ENCODE measurements at places on chromosomes 4 and X.

- no peak for DNase-seq
Observed at GRCh38 chr4:174734181-174734580, 94.9 kb downstream of the GLRA3 start.

DNA sequence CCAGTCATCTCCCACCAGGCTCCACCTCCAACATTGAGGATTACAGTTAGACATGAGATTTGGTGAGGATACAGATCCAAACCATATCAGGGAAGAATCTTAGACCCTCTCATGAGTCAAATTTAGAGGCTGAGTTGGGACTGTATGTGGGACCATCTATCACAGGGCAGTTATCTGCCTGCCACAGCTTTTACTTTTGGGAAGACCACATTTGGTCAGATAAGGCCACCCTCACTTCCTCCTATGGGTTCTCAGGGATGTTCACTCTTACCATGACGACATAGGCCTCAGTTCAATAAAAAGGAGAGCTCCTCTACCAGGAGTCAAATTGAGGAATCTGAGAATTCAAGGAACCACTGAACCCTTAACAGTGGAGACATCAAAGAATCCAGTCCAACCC lies 2.1 kb downstream of the MAGEB2 start:
- DNase-seq: no peak

- no peak for DNase-seq
Observed at GRCh38 chrX:56764975-56765791, 36.1 kb downstream of the NBDY start.

DNA sequence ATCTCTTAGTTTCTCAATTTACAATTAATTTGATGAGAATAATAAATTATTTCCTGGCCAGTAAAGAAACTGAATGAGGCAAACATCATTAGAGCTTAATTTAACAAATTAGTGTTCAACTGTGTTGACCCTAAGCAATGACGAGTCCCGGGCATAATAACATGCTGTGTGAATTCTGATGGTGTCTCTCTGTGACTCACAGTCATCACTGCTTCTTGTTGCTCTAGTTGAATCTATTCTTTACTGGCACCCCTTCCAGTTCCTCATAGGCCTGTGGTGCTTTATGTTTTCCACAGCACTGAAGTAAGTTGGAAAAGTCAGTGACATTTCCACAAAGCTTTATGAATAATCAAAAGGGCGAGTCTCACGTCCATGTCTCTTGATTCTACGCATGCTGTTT lies 57.7 kb upstream of the SLC7A11 start:
- DNase-seq: no peak

DNA sequence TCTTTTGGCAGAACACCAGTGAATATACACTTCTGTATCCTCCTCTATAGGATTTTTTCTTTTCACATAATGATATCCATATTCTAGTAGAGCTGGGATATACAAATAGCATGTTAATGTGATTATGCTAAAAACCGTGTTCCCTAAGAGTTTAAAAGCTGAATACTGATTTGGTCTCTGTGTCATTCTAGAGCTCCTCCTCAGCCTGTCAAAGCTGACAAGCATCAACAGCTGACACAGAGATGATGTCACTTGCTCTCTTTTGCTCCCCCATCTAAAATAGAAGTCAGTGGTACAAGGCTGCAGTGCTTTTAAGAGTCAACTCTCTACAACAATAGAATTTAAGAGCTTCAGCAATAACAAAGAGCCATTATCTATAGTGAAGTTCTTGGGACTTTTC lies 17.1 kb upstream of the HERC3 start:
- DNase-seq: no peak

DNA sequence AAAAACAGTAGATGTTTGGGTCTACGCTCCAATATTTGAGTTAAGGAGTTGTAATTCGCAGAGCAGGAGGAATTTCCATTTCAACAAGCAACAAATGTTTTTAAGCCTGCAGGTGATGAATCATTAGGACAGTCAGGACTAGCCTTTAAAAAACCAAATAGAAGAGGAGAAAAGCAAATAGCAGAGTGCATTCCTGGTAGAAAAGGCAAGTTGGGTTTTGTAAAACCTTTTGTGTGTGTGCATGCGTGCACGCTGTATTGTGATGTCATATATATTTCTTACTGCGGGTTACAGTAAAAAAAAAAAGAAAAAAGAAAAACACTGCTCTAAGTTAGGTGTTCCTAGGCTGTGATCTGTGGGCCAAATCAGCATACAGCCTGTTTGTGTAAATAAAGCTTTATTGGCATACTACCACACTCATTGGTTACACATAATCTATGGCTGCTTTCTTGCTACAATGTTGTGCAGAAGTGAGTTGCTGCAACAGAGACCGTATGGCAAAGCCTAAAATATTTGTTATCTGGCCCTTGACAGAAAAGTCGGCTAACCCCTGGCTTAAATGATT lies 135.6 kb downstream of the MID1 start:
- no peak for DNase-seq

DNA sequence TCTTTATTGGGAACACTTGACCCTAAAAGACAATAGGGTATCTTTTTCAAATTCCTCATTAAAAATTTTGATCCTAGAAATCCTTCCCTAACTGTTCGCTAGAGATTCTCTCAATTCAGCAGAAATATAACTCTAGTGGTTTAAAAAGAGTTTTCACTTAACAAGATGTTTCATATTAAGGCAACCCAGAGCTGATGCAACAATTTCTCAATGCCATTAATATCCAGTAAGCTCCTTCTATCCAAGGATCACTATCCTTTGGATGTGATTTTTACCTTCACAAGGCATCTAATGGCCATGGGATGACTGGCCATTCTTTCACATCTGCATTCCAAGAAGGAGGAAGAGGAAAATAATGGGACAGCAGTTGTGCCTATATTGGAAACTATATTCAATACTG lies 183.4 kb downstream of the ANKRD50 start:
- no peak for DNase-seq

DNA sequence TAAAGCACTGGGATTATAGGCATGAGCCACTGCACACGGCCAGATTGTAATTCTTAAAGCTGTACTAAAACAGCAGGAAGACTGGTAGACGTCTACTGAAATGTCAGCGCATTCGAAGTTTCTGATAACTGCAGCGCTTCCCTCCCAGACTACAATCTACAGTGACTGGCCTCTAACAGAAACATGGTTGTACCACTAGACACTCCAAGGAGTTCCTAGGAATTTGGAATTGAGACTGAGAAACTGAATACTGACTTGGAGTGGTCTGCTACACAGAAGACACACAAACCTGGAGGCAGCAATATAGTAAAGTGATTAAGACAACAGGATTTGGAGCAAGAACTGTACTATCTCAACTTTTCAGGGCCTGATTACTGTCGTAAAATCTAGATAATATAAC lies 937 bp downstream of the HELQ start:
- DNase-seq: no peak

DNA sequence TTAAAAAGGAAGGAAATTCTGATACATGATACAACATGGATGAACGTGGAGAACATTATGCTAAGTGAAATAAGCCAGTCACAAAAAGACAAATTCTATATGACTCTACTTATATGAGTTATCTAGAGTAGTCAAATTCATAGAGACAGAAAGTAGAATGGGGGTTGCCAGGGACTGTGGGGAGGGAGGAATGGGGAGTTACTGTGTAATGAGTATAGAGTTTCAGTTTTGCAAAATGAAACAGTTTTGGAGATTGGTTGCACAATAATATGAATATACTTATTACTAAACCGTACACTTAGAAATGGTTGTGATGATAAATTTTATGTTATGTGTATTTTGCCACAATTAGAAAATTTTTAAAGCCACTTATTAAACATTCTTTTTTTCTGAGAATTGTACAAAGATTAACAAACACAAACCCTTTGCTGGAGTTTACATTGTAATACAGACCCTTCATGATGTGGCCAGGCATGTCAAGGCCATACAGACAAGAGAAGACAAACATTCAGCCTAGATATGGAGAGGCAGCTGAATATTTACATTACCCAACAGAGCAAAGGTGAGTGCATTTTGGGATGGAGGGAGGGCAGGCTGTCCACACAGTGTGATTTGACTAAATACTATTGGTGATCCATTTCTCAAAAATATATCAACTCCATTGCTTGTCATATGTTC lies 21.2 kb upstream of the GPC3 start:
- no peak for DNase-seq

DNA sequence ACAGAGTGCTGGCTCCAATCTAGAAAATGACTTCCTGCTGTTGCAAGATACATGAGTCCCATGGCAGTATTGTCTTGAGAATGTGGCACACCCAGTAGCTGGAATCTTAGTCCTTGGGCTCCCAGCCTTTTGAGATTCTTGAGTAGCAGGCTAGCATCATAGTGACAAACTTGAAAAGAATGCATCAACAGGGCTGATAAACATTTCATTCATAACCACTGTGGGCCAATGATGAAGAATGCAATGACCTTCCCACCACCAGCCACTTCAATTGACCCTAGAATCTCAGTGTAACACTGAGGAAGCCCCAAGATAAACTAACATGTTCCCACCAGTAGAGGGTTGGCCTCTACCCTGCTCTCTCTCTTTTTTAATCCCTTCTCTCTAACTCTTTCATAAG lies 329.3 kb downstream of the GBA3 start:
- DNase-seq: no peak

DNA sequence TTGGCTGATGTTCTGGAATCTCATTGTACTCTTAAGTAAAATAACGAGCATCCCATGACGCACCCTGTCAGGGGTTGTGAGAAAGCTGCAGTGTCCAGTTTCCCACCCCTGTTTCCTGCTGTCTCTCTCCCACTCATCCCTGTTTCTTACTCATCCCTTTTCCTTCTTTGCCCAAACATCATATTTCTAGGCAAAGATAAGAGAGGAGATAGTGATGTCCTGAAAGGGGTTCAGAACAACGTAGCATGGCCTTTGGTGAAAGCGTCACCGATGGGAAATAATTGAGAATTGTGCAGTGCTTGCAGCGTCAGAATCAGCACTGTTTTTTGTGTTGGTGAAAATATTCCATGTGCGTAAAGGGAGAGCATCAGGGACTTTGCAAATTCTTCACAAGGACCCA lies 23.5 kb upstream of the TMEM165 start:
- DNase-seq: no peak

GRCh38 chr4:182770259-182770995 lies 146.8 kb downstream of the DCTD start:
- DNase-seq: no peak

GRCh38 chrX:68438575-68438974 lies 5.3 kb upstream of the OPHN1 start:
- no peak for DNase-seq

GRCh38 chr4:41600243-41600912 lies 62.4 kb downstream of the LIMCH1 start:
- no peak for DNase-seq

- no peak for DNase-seq
Observed at GRCh38 chr4:101142259-101142658, 205.1 kb downstream of the PPP3CA start.

- no peak for DNase-seq
Observed at GRCh38 chrX:50719614-50720013, 94.4 kb downstream of the SHROOM4 start.

DNA sequence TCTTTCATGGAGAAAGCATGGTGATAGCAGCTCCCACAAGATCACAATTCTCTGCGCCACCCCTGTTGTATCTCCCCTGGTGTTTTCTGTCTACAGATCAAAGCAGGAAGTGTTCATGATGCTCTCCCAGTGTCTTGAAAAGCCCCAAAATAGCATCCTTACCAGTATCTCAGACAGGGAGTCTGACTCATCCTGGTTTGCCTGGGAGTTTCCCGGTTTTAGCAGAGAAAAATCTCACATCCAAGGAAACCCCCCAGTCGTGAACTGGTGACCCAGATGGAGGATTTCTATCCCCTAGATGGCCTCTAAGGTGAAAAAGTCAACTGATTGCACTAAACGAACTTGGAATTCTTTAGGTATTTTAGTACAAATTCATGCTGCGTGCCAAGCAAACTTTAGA lies 64.3 kb upstream of the NR0B1 start:
- DNase-seq: no peak

DNA sequence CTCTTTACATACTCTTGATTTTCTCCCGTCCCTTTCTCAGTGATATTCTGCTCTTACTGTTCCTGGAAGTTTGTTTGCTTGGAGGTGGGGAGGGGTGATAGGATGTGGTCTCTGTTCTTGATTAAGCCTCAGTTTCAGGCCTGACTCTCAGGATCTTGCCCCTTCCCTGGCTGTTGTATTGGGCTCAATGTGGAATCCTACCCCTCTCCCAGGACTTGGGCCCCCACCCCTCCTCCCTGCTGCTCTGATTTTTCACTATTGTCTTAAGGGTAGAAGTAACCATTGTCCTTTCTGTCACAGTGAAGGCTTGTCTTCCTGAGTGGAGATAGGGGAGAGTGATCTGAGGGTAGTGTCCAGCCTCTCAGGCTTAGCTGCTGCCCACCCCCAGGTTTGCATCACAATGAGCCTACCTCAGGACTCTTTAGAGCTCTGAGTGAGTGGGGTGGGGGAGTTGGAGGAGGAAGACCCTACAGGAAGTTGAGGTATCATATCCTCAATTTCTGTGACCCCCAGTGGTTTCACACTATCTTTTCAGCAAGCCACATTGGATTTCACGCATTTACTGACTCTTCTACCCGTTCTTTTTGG lies 16.5 kb downstream of the CDKL5 start:
- DNase-seq: no peak

GRCh38 chrX:4925911-4926310 lies 1212.5 kb upstream of the PRKX start:
- no peak for DNase-seq

GRCh38 chr4:16573739-16574138 lies 324.7 kb downstream of the LDB2 start:
- DNase-seq: no peak

GRCh38 chr4:6342530-6343293 lies 73.1 kb downstream of the WFS1 start:
- no peak for DNase-seq

DNA sequence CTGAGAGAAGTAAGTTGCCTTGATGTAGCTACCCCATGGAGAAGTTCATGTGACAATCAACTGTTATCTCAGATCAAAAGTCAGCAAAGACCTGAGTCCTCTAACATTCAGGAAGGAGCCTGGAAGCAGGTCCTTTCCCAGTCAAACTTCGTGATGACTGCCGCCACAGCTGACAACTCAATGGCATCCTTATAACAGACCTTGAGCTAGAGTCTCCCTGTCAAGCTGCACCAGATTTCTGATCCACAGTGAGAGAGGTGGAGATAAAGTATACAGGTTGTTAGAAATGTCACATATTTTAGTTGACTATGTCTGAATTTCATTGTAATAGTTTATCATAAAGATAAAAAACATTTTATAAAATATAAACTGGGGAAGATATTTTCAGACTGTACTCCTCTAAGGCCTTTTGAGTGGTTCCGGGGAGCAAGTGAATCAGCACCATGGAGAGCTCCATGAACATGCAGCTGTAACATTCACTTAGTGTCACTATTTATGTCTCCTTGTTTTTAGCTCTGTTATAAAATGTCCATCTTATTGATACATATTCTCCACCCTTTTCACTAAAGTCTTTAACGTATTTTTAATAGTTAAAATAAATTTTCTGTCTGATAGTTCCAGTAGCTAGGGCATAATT lies 1653.5 kb upstream of the AGA start:
- no peak for DNase-seq

GRCh38 chr4:71304289-71304850 lies 34.5 kb upstream of the SLC4A4 start:
- no peak for DNase-seq

Measured in stimulated activated CD4-positive, alpha-beta T cell treated with anti-CD3 and anti-CD28 coated beads, Interleukin-4, amount 100 ng/mL, for 4 hours (primary cell).